ENCODE measurements at places on chromosomes 1 and 21.

DNA sequence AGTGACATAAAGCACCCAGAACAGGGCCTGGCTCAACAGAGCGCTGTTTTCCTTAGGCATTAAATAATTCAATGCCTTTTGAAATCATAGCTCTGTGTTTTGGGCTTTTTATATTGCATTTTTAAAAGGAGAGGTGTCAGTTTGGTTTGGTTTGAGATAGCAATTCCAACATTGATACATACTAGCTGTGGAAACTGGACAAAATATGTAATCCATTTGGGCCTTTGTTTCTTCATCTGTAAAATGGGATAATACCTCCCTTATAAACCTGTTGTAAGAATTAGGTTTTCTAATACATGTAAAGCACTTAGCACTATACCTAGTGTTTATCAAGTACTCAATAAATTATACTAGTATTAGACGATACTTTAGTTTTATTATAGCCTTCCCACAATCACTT lies 8.7 kb upstream of the RAB4A start:
- DNase-seq: no peak

GRCh38 chr1:246099570-246099969 lies 407.5 kb downstream of the SMYD3 start:
- DNase-seq: no peak

GRCh38 chr21:39641827-39642450 lies 29.2 kb downstream of the B3GALT5 start:
- DNase-seq: no peak

DNA sequence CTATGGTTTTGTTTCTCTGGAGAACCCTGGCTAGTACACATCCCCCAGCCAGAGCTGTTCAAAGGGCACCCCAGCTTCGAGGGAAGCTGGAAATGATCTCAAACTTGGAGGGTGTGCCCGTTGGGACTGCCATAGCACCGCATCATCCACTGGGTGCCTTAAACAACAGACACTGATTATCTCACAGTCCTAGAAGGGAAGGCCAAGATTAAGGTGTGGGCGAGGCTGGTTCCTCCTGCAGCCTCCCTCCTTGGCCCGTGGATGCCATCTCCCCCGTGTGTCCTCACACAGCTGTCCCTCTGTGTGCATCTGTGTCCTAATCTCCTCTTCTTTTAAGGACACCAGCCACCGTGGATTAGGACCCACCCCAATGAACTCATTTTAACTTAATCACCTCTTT lies 4.2 kb upstream of the IBA57 start:
- no peak for DNase-seq

DNA sequence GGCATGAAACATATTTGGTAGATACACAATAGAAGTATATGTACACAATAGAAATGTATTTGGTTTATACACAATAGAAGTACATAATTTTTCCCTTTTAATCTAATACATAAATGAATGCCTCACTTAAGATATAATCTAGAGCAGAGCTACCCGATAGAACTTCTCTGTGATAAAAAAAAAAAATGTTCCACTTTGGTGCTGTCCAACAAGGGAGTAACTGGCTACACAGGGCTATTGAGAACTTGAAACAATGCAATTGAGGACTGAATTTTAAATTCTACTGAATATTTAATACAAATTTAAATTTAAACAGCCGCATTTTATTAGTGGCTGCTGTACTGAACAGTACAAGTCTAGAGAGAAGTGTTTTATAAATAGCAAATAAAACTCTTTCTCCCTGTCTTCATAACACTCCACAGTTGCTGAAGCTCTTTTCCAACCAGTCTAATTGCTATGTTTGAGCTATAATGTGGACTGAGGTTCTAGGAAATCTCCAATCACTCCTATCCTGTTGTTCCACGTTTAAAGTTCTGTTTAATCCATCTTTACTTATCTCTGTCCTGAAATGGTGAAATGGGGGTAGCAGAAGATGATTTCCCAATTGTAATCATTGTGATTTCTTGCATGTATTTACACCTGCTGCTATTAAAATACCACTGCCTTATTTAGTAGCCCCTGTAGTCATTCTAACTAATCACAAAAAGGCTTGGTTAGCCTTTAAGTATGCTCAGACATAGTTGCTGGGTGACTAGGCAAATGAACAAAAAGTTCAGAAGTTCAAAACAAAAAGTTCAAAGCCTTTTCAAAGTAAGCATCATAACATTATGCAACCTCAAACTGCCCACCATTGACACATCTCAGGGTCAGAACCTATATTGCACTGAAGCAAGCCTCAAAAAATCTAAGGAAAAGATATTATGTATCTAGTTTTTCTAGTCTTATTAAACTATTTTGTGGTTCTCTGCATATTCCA lies 192.3 kb upstream of the C1orf87 start:
- no peak for DNase-seq

GRCh38 chr1:181545395-181545794 lies 62.1 kb downstream of the CACNA1E start:
- no peak for DNase-seq

GRCh38 chr1:15948595-15949452 lies 27.1 kb downstream of the ZBTB17 start:
- DNase-seq: no peak

DNA sequence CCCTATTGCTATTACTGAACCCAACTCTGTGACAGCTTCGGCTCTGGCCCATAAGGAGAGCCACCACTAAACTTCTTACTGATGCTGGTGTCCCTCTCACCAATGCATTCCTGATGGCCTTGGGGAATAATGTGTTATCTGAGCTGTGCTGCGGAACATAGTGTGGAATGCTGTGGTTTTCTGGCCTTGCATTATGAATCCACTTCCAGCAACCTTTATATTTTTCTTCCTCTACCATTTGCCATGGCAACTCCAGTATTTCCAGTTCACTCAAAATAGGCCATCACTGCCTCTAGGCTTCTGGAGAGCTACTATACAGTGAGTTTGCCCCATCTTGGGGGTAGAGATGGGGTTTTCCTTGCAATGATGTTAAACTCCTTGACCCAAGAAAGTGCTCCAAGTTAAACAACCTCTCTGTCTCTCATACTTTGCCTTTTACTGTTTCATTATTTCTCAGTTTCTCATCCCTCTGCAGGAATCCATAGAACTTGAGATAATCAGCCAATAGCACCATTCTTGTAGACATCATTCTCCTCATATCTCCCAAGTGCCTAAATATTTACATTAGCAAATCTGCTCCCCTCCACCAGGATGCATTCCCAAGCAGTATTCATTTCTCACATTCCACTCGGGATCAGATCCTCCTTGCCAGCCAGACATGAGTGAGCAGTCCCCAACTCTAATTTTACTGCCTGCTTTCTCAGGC lies 11.1 kb upstream of the RAVER2 start:
- no peak for DNase-seq

- DNase-seq: peak; percentile 50
Observed at GRCh38 chr1:24928689-24929397, 1.2 kb downstream of the RUNX3 start.

- DNase-seq: no peak
Observed at GRCh38 chr1:61000327-61000726, 82.0 kb upstream of the NFIA start.

- DNase-seq: no peak
Observed at GRCh38 chr1:18385239-18385790, 95.4 kb upstream of the KLHDC7A start.

DNA sequence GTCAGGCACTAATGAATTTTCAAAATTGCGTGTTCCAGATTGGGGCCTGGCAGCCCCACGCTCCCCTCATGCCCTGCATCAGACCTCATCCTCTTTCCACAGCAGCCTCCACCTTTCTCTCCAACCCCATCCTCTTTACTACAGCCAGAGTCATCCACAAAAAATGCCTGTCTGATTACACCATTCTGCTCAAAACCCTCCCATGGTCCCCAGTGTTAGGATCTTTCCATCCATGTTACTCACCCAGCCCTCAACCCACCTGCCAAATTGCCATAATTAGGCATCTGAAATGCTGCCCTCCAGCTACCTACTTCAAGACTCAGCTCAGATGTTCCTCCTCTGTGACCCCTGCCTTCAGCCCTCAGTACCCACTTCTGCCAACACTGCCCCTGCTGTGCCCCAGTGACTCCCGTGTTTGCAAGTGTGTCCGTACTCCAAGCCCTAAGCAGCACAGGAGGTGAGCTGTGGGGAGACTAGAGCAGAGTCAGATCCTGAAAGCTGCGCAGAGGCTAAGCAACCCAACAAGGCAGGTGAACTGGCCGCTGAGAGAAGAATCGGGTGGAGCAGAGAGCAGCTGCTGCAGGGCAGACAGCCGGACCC lies 715 bp upstream of the ARTN start:
- no peak for DNase-seq

DNA sequence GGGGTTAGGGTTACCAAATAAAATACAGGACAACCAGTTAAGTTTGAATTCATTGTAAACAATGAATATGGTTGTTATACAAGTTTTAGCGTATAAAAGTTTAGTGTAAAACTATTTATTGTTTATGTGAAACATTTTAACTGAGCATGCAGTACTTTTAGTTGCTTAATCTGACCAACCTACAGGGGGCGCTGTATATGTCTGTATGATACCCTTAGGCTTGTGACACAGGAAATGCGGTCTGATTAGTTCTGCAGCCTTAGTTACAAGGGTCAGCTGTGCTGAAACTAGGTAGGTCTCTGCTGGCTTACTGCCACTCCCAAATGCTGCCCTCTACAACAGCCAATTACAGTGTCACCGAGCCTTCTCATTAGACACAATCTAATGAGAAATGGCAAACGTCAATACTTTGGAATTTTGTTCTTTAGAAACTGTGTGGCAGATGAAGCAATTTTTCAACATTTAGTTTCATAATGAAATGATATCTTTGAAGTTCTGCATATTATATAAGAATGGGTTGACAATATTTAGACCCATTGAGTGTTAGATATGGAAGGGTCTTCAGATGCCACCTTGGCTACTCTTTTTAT lies 56.2 kb downstream of the NTNG1 start:
- no peak for DNase-seq

DNA sequence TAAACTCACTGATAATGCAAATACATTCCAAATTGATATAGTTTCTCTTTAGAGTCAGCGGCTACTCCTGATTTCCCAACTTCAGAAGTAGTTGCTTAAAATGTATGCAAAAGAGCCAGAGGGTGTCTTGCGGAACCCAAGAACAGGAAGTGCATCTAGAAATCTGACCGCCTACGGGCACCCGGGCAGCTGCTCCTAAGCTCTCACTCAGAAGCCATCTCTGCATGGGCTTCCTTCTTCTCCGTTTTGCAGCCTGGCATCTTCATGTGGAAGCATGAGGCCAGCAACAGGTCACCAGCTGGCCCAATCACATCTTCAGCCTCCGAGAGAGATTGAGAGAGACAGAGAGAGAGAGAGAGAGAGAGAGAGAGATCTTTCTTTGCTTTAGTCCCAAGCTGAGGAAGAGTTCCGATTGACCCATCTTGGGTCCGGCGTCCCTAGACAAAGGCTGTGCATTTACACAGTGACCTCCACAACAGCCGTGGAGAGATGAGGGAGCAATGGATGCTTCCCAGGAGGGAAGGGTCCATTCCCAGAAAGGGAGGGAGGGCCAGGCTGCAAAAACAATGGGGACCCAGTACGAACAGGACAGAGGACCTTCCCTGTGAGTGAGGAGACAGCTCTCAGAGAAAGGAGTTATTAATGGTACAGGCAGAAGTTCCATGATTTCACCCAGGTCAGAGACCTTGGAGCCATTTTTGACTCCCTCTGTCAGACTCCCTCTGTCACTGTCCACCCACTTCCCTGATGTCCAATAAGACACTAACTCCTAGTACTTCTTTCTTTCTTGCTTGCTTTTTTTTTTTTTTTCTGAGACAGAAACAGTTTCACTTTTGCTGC lies 28.2 kb upstream of the SLC30A1 start:
- no peak for DNase-seq

- no peak for DNase-seq
Observed at GRCh38 chr1:119008483-119009311, 20.6 kb upstream of the TBX15 start.

- DNase-seq: no peak
Observed at GRCh38 chr1:30103708-30104411, 619.5 kb downstream of the MATN1 start.

- no peak for DNase-seq
Observed at GRCh38 chr1:215568299-215568692, 1.2 kb downstream of the KCTD3 start.

DNA sequence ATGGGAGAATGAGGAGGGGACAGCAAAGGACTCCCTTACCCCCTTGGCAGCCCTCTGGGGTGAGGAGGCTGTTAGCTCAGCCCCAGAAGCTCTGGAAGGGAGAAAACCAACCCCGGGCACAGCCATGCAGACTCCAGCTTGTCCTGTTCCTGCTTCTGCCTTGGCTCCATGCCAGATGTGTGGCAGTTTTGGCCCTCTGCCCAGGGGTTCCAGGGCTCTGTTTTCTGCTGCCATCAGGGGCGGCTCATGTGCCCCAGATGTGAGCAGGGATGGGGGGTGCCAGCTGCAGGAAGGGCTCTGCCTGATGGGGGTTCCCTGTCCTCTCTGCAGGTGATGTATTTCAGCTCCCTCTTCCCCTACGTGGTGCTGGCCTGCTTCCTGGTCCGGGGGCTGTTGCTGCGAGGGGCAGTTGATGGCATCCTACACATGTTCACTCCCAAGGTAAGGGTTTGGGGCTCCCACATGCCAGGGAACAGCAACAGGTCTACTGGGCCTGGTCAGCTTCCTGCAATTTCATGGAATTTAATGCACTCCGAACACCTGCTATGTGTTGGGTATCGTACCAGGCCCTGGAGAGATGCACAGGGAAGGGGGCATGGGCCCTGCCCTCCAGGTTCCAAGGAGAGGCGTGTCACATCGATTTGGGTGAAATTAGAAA lies 26.1 kb downstream of the SLC6A17 start:
- DNase-seq: no peak

GRCh38 chr21:32061729-32062128 lies 188.9 kb downstream of the HUNK start:
- DNase-seq: no peak

DNA sequence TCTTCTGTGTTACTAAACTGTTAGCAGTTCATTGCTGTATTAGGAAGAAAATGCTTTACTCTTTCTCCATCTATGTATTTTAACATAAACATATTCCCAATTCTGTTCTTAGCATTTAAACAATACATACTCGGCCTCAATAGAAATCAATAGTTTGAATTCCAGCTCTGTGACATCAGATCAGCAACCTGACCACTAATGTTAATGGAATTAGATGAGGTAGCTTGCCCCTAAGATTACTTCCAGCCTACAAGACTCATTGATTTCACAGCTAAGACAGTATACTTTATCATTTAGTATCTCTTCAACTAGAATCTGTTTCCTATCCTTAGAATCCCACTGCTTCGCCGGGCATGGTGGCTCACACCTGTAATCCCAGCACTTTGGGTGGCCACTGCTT lies 38.9 kb downstream of the EPRS1 start:
- no peak for DNase-seq

- DNase-seq: no peak
Observed at GRCh38 chr1:45205011-45205909, 1.1 kb downstream of the ZSWIM5 start.

DNA sequence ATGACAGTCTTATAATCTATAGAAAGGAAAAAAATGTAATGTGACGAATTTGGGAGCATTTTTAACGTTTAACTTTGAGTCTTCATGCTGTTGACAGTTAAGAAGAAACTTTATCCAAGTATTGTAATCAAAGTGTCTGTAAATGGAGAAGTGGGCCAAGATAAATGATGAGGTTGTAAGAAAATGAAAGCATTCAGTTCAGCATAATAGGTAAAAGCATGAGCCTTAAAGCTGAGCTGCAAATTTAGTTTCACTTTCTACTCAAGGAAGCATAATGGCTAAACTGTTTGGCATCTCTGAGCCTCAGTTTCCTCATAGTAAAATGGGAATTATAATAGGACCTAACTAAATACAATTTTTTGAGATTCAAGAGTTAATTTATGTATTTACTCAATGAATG lies 1554.8 kb downstream of the KCNT2 start:
- no peak for DNase-seq

GRCh38 chr21:30986965-30987364 lies 51.3 kb downstream of the KRTAP19-8 start:
- DNase-seq: no peak

- no peak for DNase-seq
Observed at GRCh38 chr1:155313261-155313660, 4.6 kb downstream of the FDPS start.

Measured in T-helper 17 cell (primary cell).